Bronchial epithelial cell (primary cell): ENCODE measurements at places on chromosomes 13 and 19. TPM values are rescaled to one million over a fixed set of nuclear protein-coding genes. Genes with fewer than 3 reads are reported as not detected.

Gene KLK15
- total RNA-seq, result not detected in 2 replicates

Gene TMED1
- 42.0 and 45.3 TPM in 2 replicates for total RNA-seq

Gene SIGLECL1
- total RNA-seq, result not detected in 2 replicates

Gene ATP7B
- total RNA-seq, result 3.9 and 8.7 TPM in 2 replicates

Gene CYP2A6
- total RNA-seq, result not detected in 2 replicates

Gene FGF9
- total RNA-seq, result under 0.01 and 0.79 TPM in 2 replicates

Gene TMEM272
- not detected in 2 replicates for total RNA-seq

Gene TEX26
- total RNA-seq, result not detected in 2 replicates

Gene IFNL1
- not detected in 2 replicates for total RNA-seq

Gene RYR1
- total RNA-seq, result 4.5 and 7.4 TPM in 2 replicates

Gene ZNF540
- total RNA-seq, result under 0.01 and 0.13 TPM in 2 replicates
